Spinal cord (tissue), 10 donors: ENCODE measurements at places on chromosomes 7 and 10. TPM values are rescaled to one million over a fixed set of nuclear protein-coding genes. Genes with fewer than 3 reads are reported as not detected.

GRCh38 chr10:60594476-60595051, 183.7 kb upstream of the CDK1 start:
- DNase-seq, result no peak
- no peaks in the 10 kb centered on the region for H3K36me3 ChIP-seq
- no peaks in the 10 kb centered on the region for H3K4me1 ChIP-seq
- no peak overlapping the region for H3K4me3 ChIP-seq
- H3K27me3 ChIP-seq, result no peaks in the 10 kb centered on the region

DNA sequence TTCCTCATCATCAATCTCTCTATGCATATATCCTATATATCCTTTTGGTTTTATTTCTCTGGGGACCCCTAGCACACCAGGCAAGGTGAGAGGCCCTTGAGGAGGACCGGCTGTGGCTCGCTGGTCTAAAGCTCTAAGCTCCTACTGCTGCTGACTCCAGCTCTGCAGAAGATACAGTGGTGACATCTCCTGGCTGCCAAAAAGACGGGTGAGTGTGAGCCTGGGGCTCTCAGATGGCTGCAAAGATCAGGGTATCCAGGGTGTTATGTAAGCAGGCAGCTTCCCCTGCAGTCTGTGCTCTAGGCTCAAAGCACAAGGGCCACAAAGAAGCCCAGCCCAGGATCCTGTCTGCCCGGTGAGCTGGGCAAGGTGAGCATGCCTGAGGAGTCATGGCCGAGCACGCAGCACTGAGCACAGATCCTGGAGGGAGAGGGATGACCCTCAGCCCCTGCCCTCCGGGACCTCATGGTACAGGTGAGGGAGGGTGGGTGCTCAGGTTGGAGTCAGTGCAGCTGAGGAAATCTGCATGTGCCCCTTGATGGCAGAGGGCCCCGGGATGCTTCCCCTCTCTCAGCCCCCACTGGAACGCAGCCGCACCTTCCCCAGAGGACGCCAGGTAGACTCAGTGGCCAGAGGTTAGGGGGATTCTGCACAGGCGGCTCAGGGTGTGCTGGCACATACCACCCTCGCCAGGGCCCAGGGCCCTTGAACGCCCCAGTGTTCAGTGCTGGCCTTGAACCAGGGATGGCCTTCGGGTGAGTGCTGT, 95.4 kb upstream of the INSIG1 start:
- H3K4me3 ChIP-seq, result no peak overlapping the region
- H3K27me3 ChIP-seq, result no peaks in the 10 kb centered on the region
- H3K27ac ChIP-seq, result no peak overlapping the region
- H3K4me1 ChIP-seq, result peaks cover 6% of the 10 kb centered on the region
- DNase-seq, result no peak

DNA sequence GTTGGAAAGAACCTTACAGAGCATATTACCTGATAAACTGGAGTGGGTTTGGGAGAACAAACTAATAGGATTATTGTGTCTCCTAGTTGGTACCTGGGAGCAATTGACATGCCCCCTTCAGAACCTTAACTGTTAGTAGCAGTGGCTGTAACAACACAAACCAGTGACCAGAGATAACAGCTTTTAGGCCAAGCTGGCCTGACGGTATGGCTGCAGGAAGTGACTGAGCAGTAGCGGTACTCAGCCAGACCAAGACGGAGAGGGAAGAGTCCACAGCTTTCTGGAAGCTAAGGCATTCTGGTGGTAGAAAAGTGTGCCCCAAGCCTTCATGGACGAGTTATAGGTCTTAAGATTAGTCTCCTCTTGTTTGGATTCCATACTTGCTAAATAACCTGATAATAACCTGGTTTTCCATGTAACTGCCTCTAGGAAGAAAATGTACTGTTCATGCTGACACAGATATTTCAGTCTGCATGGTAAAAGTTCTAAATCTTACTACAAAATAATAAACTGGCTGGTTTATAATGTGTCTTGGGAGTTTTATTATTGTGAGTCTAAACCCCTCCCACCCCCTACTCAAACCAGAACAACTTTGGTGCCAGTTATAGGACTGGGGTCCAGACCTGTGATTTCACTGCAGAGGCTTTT, 11.3 kb downstream of the NOLC1 start:
- H3K4me1 ChIP-seq, result no peaks in the 10 kb centered on the region
- peaks cover 38% of the 10 kb centered on the region for H3K36me3 ChIP-seq
- H3K4me3 ChIP-seq, result no peak overlapping the region
- no peak overlapping the region for H3K27ac ChIP-seq

- peak overlapping the region; percentile 46 for H3K4me3 ChIP-seq
- H3K27ac ChIP-seq, result no peak overlapping the region
- no peaks in the 10 kb centered on the region for H3K36me3 ChIP-seq
- no peak for DNase-seq
- peaks cover 8% of the 10 kb centered on the region for H3K27me3 ChIP-seq
- peaks cover 8% of the 10 kb centered on the region for H3K4me1 ChIP-seq
Observed at GRCh38 chr7:140062118-140062527, 628 bp downstream of the PARP12 start.

DNA sequence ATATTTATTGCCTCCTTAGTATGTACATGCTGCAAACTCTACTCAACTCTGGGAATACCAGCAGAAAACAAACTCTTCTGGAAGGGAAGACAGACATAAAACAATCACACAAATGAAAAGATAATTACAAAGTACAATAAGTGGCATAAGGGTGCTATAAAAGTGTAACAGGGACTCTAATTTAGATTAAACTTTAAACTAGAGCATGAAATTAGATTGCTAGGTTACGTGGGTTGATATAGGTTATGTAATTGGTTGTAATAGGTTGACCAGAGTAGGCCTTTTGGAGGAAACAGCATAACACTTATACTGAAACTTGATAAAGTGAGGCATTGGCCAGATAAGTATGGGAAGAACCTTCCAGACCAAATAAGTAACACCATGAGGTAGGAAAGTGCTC, 26.2 kb upstream of the DKK1 start:
- DNase-seq, result no peak
- H3K4me3 ChIP-seq, result no peak overlapping the region
- no peaks in the 10 kb centered on the region for H3K27me3 ChIP-seq

GRCh38 chr10:17789396-17789795, 19.8 kb upstream of the MRC1 start:
- H3K4me1 ChIP-seq, result no peaks in the 10 kb centered on the region
- no peaks in the 10 kb centered on the region for H3K36me3 ChIP-seq
- H3K27ac ChIP-seq, result no peak overlapping the region
- H3K27me3 ChIP-seq, result no peaks in the 10 kb centered on the region
- no peak for DNase-seq

DNA sequence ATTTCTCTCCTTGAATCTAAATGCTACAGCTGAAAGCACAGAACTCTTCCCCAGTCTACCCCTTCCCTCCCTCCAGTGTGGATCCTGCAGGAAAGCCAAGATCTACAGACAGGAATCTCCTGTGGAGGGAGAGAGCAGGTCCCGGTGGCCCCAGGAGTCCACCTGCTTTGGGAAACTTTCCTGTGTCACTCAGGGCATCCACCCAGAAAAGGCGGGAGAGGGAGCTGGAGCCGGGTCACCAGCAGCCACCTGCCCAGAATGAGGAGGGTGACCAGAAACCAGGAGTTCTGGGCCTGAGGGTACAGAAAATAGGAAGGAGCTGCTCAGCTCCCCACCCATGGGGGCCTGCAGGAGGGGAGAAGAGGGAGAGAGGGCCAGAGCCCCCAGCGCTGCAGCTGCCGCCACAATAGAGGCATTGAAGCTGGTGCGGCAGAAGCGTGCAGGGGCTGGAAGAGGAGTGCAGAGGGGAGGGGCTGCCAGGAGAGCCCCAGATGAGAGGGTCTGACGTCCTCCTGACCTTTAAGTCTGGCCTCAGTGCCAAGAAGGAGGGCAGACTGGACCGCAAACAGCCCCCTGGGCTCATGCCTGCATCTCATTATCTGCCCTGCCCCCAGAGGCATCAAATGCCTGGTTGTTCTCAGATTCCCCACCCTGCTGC, 56.3 kb upstream of the TMEM72 start:
- H3K4me3 ChIP-seq, result no peak overlapping the region
- peak overlapping the region; percentile 35 for H3K27ac ChIP-seq
- no peaks in the 10 kb centered on the region for H3K27me3 ChIP-seq
- peak; percentile 82 for DNase-seq
- H3K4me1 ChIP-seq, result peaks cover 52% of the 10 kb centered on the region

DNA sequence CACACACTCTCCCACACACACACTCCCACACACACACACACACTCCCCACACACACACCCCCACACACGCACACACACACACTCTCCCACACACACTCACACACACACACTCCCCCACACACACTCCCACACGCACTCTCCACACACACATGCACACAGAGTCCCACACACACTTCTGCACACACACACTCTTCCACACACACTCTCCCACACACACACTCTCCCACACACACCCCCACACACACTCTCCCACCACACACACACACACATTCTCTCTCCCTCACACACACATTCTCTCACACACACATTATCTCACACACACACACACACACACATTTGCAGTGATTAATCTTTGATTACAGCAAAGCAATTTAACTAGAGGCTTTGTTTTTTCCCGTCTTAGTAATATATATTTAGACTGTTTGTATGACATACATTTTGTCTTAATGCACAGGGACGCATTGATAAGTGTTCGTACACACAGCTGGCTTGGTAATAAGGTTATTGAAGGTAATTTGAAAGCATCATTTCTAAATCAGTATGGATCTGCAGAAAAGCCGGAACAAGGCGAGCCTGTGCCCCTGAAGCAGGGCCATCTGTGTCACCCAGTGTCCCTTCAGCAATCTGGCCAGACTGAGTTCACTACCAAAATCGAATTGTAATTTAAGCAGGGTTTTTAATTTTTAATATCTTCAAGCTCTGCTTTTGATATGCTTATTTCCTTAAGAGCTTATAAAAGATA, 69.9 kb upstream of the SH2B2 start:
- H3K36me3 ChIP-seq, result peaks cover 39% of the 10 kb centered on the region
- H3K27me3 ChIP-seq, result no peaks in the 10 kb centered on the region
- DNase-seq, result peak; percentile 49
- H3K27ac ChIP-seq, result no peak overlapping the region
- peaks cover 16% of the 10 kb centered on the region for H3K4me1 ChIP-seq

DNA sequence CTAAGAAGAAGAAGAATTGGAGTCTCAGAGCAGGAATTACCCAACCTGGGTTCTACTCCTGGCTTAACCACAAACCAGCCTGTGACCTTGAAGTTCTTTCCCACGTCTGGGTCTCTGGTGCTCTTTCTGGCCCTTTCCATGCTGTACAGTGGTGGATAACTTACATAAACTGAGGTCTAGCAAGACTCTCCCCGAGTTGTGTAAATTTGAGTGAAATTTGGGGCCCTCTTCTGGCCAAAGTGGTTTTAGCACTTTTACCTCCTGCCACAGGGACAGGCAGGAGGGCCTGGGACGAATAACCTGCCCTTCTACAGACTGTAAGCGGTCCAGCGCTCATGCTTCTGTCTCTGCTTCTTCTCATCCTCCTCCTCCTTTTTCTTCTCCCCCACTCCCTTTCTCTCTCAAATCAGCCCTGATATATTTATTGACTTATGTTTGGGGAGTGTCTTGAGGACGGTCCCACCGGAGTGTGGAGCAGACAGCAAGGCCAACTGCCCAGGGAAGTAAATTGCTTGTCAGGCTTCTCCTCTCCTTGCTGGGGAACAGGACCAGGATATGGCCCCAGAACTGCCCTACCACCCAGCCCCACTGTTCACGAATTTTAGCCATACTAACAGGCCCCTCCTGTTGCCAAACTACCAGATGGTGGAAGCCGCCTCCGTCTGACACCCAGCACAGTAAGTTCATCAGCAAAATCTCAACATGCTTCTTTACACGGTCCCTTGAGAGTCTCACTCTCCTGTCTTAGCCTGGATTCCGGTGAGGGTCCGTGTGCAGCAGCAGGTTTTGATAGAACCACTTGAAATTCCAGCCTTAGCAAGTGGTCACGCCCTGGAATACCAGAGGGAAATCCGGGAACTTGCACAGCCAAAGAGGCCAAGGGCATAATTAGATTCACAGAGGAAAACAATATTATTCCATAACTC, 4.0 kb upstream of the SH3PXD2A start:
- peaks cover 14% of the 10 kb centered on the region for H3K4me1 ChIP-seq
- H3K27ac ChIP-seq, result no peak overlapping the region
- H3K36me3 ChIP-seq, result no peaks in the 10 kb centered on the region
- peaks cover 6% of the 10 kb centered on the region for H3K27me3 ChIP-seq
- peak; percentile 63 for DNase-seq

GRCh38 chr7:116809636-116810266, 52.6 kb upstream of the CAPZA2 start:
- H3K4me3 ChIP-seq, result no peak overlapping the region
- no peaks in the 10 kb centered on the region for H3K4me1 ChIP-seq
- peak; percentile 58 for DNase-seq
- no peaks in the 10 kb centered on the region for H3K27me3 ChIP-seq
- H3K36me3 ChIP-seq, result no peaks in the 10 kb centered on the region

- no peaks in the 10 kb centered on the region for H3K27me3 ChIP-seq
- H3K36me3 ChIP-seq, result peaks cover 4% of the 10 kb centered on the region
- peaks cover 11% of the 10 kb centered on the region for H3K4me1 ChIP-seq
- no peak overlapping the region for H3K4me3 ChIP-seq
- no peak for DNase-seq
- H3K27ac ChIP-seq, result no peak overlapping the region
Observed at GRCh38 chr10:1543596-1543995, 193.7 kb downstream of the ADARB2 start.

DNA sequence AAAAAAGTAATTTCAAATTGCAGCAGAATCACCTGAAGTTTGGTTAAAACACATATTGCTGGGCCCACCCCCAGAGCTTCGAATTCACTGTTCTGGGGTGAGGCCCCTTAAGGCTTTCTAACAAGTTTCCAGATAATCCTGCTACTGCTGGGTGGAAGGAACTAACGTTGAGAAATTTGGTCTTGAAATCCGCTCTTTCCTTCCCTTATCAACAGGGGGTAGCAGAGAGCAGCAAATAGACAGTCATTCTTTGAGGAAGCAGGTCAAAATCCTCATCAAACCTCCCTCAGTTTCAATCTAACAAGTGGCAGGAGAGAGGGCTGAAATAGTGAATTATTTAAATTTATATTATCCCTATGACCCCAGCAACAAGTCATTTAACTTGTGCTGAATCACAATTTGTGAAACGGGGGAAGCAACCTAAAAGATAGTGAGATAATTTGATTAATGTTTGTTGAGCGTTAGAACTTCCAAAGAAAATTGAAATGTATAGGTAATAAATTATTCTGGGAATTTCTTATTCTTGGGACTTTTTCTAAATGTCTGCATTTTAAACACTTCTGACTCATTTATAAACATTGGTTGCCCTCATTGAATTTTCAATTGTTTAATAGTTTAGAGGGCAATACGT, 21.7 kb upstream of the MALSU1 start:
- H3K36me3 ChIP-seq, result no peaks in the 10 kb centered on the region
- no peaks in the 10 kb centered on the region for H3K4me1 ChIP-seq
- H3K27ac ChIP-seq, result no peak overlapping the region
- no peaks in the 10 kb centered on the region for H3K27me3 ChIP-seq
- DNase-seq, result peak; percentile 83

- peaks cover 31% of the 10 kb centered on the region for H3K36me3 ChIP-seq
- H3K27me3 ChIP-seq, result no peaks in the 10 kb centered on the region
- H3K27ac ChIP-seq, result no peak overlapping the region
- peaks cover 15% of the 10 kb centered on the region for H3K4me1 ChIP-seq
Observed at GRCh38 chr7:150415161-150416153, 35.0 kb upstream of the GIMAP8 start.

- peaks cover 40% of the 10 kb centered on the region for H3K27me3 ChIP-seq
- peak; percentile 33 for DNase-seq
- H3K36me3 ChIP-seq, result no peaks in the 10 kb centered on the region
- peaks cover 18% of the 10 kb centered on the region for H3K4me1 ChIP-seq
- peak overlapping the region; percentile 54 for H3K4me3 ChIP-seq
- no peak overlapping the region for H3K27ac ChIP-seq
Observed at GRCh38 chr7:49774459-49775064, 1.1 kb downstream of the VWC2 start.

GRCh38 chr10:71957546-71958275, 6.5 kb upstream of the CHST3 start:
- H3K4me3 ChIP-seq, result no peak overlapping the region
- no peaks in the 10 kb centered on the region for H3K36me3 ChIP-seq
- DNase-seq, result no peak
- no peak overlapping the region for H3K27ac ChIP-seq

The UTF1 gene
- total RNA-seq, result not detected

The MYL10 gene
- total RNA-seq, result not detected

The SFTPA1 gene
- total RNA-seq, result not detected
